ENCODE measurements at places on chromosomes 1 and 21. TPM values are rescaled to one million over a fixed set of nuclear protein-coding genes. Genes with fewer than 3 reads are reported as not detected.

DNA sequence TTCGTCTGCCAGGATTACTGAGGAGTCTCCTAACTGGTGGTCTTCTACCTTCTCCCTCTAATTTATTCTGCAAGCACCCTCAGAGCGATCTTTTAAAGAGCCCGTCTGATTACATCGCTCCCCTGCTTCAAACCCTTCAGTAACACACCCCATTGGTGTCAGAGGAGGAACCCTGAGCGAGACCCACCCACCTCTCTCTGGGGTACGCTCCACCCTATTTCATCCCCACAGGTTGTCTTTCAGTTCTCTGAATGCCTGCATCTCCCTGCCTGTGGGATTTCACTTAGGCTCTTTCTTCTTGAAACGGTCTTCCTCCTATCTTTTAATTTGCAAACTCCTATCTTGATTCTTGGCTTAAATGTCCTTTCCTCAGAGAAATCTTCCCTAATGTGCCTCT is 39.4 kb downstream of the C1orf21 start:
- no peak for DNase-seq
- H3K36me3 ChIP-seq, result no peaks in the 10 kb centered on the region
- H3K27ac ChIP-seq, result no peak overlapping the region
- H3K4me3 ChIP-seq, result no peak overlapping the region
- H3K4me1 ChIP-seq, result no peaks in the 10 kb centered on the region

DNA sequence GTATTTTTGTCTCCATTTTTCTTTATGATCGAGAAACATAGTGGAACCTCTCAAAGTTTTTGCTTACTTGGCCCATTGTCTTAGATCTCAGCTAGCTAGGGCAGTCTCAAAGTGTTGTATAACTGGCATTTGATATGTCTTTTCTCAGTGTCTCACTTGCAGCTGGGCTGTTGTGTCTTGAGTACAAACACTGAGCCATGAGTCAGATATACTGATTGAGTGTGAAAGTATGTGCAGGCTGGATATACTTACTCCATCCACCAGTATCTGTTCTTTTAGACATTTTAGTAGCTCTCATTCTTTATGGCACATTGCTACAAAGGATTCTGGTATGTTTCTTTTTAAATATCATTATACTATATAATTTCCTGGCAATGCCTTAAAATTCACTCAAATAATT is 14.3 kb upstream of the GPR52 start:
- H3K27me3 ChIP-seq, result no peaks in the 10 kb centered on the region
- DNase-seq, result no peak
- H3K36me3 ChIP-seq, result peaks cover 3% of the 10 kb centered on the region
- no peak overlapping the region for H3K4me3 ChIP-seq

DNA sequence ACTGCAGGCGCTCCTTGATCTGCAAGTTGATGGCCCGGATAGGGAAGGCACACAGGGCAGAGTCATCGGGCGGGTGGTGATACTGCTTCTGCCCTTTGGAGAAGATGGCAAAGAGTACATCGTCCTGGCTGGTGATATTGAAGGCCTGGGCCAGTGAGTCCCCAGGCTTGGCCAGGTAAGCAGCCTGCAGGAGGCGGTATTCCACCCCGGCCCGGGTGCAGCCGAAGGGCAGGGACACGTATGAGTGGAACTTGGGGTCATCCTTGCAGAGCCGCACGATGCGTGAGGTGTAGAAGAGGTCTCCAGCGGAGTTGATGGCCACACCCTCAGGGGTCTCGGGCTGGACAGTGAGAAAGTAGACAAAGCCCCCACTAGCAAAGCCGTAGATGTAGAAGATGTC is 27.4 kb downstream of the PLXNA2 start:
- no peak overlapping the region for H3K4me3 ChIP-seq
- DNase-seq, result no peak
- no peaks in the 10 kb centered on the region for H3K36me3 ChIP-seq
- no peak overlapping the region for H3K27ac ChIP-seq
- no peaks in the 10 kb centered on the region for H3K4me1 ChIP-seq

GRCh38 chr21:44548381-44548780 is 2.9 kb downstream of the KRTAP10-2 start:
- peak overlapping the region; percentile 10 for H3K27ac ChIP-seq
- H3K4me3 ChIP-seq, result peak overlapping the region; percentile 50
- H3K4me1 ChIP-seq, result peaks cover 28% of the 10 kb centered on the region
- H3K27me3 ChIP-seq, result no peaks in the 10 kb centered on the region
- H3K36me3 ChIP-seq, result peaks cover 19% of the 10 kb centered on the region
- no peak for DNase-seq

GRCh38 chr1:59574085-59574484 is 240.7 kb upstream of the HOOK1 start:
- peaks cover 6% of the 10 kb centered on the region for H3K36me3 ChIP-seq
- H3K4me3 ChIP-seq, result no peak overlapping the region
- DNase-seq, result no peak
- no peak overlapping the region for H3K27ac ChIP-seq
- peaks cover 20% of the 10 kb centered on the region for H3K4me1 ChIP-seq

DNA sequence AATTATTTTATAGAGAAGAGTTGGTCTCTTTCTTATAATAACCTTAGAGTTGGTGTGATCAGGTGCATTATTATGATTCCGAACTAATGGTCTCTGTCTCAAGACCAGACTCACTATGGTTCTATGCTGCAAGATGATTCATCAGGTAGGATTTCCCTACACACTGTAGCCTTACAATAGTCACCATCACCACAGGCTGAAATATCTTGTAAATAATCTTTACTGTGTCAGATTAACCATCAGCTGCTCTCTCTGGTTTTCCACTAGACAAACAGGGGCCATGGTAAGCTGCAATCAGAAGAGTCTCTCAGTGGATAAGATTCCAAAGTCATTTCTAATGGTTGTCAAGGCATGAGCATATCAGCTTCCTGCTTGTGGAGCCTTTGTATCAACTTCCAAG is 4.4 kb upstream of the GBP4 start:
- no peak overlapping the region for H3K27ac ChIP-seq
- DNase-seq, result no peak
- H3K4me1 ChIP-seq, result peaks cover 42% of the 10 kb centered on the region
- H3K36me3 ChIP-seq, result peaks cover 27% of the 10 kb centered on the region
- no peaks in the 10 kb centered on the region for H3K27me3 ChIP-seq
- H3K4me3 ChIP-seq, result no peak overlapping the region

- no peak overlapping the region for H3K4me3 ChIP-seq
- H3K27ac ChIP-seq, result no peak overlapping the region
- H3K27me3 ChIP-seq, result peaks cover 3% of the 10 kb centered on the region
- DNase-seq, result no peak
- H3K4me1 ChIP-seq, result no peaks in the 10 kb centered on the region
These were observed 462.5 kb upstream of the DAB1 start for GRCh38 chr1:57886376-57886775.

GRCh38 chr1:198934901-198935305 is 296.1 kb downstream of the PTPRC start:
- peak; percentile 84 for DNase-seq
- peaks cover 2% of the 10 kb centered on the region for H3K36me3 ChIP-seq
- no peak overlapping the region for H3K27ac ChIP-seq
- H3K4me1 ChIP-seq, result peaks cover 27% of the 10 kb centered on the region
- H3K4me3 ChIP-seq, result no peak overlapping the region
- no peaks in the 10 kb centered on the region for H3K27me3 ChIP-seq

DNA sequence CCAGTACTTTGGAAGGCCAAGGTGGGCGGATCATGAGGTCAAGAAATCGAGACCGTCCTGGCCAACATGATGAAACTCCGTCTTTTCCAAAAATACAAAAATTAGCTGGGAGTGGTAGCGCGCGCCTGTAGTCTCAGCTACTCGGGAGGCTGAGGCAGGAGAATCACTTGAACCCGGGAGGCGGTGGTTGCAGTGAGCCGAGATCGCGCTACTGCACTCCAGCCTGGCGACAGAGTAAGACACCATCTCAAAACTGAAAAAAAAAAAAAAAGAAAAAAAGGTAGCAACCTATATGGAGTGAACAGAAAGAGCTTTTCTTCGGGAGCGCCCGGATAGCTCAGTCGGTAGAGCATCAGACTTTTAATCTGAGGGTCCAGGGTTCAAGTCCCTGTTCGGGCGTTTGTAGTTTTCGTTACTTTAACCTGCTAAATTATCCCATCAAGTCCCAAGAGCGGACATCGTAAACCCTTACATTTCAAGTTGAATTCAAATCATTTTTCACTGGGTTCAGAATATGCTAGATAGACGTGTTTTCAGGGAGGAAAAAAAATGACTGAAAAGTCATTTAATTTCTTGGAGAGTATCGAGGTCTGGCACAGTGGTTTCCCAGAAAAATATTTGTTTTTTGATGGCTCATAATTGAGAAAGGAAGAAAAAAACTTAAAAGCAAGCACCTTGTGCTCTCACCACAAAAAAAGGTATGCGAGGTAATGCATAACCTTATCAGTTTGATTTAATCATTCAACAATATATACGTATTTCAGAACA is 9.8 kb upstream of the MDM4 start:
- peak overlapping the region; percentile 89 for H3K4me3 ChIP-seq
- peak overlapping the region; percentile 99 for H3K27ac ChIP-seq
- H3K4me1 ChIP-seq, result peaks cover 26% of the 10 kb centered on the region
- peaks cover 5% of the 10 kb centered on the region for H3K36me3 ChIP-seq
- peak; percentile 87 for DNase-seq

GRCh38 chr1:205429762-205430695 is 8.2 kb upstream of the LEMD1 start:
- peak overlapping the region; percentile 74 for H3K4me3 ChIP-seq
- H3K36me3 ChIP-seq, result no peaks in the 10 kb centered on the region
- no peak overlapping the region for H3K27ac ChIP-seq
- peaks cover 7% of the 10 kb centered on the region for H3K4me1 ChIP-seq

DNA sequence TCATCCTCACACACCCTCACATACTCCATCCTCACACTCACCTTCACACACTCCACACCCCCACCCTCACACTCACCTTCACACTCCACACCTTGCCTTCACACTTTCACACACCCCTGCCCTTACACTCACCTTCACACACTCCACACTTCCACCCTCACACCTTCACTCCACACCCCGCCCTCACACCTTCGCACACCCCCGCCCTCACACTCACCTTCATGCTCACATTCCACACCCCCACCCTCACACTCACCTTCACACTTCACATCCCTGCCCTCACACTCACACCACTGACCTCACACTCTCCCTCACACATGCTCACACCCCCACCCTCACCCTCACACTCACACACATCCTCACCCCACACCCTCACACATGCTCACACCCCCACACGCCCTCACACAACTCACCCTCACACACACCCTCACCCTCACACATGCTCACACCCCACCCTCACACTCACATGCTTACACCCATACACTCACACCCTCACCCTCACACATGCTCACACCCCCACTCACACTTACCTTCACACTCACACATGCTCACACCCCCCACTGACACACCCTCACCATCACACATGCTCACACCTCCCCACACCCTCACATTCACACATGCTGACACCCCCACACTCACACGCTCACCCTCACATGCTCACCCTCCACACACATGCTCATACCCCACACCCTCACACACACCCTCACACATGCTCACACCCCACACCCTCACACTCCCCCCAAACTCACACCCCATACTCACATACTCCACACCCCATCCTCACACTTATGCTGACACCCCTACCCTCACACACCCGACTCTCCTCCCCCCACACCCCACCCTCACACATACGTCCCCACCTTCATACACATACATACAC is 44.5 kb upstream of the EDN2 start:
- peaks cover 5% of the 10 kb centered on the region for H3K4me1 ChIP-seq
- no peak overlapping the region for H3K27ac ChIP-seq
- peaks cover 34% of the 10 kb centered on the region for H3K36me3 ChIP-seq
- H3K4me3 ChIP-seq, result no peak overlapping the region

Gene TDRD10
- total RNA-seq, result not detected

Gene AMY1B
- not detected for total RNA-seq

Gene TSPEAR
- not detected for total RNA-seq

Gene INAVA
- total RNA-seq, result not detected
